ENCODE measurements at places on chromosomes 5 and 9.

DNA sequence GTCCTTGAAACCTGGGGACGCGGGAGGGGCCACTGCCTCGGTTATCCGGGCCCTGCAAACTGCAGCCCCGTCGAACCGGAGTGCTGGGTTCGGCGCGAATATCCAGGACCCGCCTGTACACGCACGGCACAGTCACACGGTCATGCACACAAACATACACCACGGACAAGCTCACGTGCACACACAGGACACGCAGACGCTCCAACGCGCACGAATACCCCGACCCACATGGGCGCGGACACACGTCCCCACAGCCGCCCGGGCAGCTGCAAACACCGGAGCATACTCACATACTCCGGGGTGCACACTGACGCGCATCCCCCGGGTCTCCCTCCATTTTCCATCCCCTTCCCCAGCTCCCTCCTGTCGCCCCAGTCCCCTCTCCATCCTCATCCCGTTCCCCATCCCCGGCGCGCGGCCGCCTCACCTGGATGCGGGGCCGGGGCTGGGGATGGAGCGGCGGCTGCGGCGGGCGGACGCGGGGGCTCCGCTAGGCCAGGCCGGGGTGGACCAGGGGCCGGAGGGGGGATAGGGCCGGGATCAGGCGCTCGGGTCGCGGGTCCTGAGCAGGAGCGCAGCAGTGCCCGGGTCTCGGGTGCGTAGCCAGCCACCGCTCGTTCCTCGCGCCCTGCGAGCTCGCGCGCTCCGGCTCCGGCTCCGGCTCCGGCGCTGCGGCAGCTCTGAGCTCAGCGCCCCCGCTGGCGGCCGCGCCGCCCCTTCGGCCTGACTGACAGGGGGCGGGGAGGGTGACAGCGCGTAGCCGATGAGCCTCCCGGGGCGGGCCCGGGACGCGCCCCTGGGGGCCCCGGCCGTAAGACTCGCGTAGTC, at the start of the genes EIF4E1B and SNCB:
EIF4E1B (plus strand) TSS at position 823 of the 828 bp plus-strand sequence. CDS start 12,113 bp downstream, outside the sequence.
SNCB (minus strand) TSS at position 682 of the 828 bp plus-strand sequence. CDS start 880 bp downstream, outside the sequence.
- DNase-seq: no peak

DNA sequence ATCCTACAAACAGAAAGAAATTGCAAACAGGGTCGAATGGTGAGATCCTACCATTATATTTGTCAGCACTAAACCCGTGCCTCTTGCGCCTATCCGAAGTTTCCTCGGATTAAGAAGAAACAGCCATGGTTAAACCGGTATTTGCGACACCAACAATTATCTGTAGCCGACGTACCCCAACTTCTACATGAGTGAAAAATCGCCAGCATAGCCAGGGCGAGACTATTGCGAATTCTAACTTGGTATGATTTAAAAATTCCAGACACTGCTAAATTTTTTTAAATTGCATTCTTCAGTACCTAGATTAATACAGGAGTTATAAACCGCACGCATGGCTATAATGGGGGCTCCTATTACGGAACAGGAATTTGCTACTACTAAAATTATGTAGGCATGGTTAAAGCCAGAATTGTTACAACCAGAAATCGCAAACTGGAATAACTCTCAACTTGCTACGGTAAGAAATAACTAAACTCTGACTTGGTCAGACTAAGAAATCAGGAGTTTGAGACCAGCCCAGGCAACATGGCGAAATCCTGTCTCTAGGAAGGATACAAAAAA, 25.3 kb upstream of the ANXA2R start:
- DNase-seq: no peak

- DNase-seq: no peak
Measured at GRCh38 chr5:147576646-147577535, 67.0 kb upstream of the DPYSL3 start.

- no peak for DNase-seq
Measured at GRCh38 chr9:113568081-113568435, 104.5 kb downstream of the RGS3 start.

DNA sequence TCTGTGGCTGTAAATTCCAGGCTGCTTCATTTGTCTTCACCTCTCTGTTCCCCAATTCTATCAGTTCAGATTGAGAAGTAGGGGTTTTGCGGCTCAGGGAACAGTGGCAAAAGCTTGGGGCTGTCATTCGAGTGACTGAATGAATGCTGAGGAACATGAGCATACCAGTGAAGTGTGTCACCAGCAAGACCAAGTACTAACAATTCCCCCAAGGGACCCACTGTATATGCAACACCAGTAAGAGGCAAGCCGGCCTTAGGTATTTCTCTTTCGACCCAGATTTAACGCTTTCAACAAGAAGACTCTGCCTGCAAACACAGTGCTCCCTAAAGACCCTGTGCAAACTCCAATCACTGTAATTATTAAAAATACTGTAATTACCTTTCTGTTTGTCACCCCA, 25.8 kb downstream of the KLHL3 start:
- no peak for DNase-seq

DNA sequence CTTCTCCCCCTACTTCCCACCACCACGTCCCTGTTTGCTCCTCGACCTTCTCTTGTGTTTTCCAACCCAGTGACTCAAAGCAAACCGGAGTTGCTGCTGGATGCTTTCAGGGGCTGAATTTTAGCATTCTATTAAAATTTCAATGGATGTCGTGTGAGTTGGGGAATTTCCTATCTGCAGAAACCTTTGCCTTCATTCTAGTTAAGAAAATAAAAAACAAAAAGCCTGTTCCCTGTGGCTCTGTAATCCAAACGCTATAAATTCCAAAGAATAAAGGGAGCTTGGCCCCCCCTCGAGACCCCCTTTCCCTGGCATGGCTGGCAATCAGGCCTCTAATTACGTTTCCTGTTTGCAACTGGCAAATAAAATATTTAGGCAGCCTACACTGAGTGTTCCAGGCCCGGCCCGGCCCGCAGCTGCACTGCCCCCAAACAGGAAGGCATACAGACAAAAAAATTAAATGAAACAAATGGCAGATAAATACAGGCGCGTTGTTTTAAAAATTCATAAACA, 139.4 kb upstream of the PPP1R26 start:
- no peak for DNase-seq

DNA sequence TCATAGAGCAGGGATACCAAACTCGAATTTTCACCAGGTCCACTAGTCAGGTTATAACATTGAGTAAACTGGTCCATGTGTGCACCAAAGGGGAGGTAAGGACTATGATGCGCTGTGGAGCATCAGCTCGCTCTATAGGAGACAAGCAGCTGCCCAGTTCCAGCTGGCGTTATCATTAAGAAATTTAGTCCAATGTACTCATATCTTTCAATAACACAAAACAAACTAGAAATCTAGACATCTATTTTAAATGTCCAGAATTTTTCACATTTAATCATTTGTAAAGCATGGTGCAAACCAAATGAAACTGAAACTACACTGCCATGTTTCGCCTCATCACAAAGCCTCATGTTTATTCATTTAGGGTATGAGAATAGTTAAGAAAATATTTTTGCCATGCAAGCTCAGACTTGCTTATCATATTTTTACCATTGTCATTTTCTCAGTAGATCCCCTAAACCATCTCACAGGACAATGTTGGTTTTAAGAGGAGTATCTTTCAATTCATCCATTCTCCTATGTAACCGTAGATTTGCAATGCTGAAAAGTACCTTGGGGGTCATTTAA, 50.9 kb downstream of the ZNF474 start:
- DNase-seq: no peak

- no peak for DNase-seq
Measured at GRCh38 chr9:127711226-127711701, 4.2 kb downstream of the PTRH1 start.

DNA sequence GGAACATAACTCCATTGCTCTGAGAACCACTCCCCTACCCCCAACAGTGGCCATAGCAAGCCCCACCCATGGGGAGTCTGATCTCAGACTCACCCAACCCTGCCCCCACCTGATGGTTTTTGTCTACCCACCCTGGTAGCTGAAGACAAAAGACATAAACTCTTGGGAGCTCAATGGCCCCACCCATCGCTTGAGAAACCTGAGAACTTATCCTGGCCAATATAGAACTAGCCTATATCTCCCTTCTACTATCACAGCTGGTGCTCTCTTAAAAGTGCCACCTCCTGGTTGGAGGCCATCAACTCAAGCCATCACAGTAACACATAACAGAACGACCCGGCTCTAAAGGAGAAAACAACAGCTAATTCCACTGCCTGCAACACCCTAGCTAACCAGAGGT, 47.9 kb upstream of the SNAPC3 start:
- DNase-seq: no peak

- no peak for DNase-seq
Measured at GRCh38 chr9:5801739-5802113, 31.2 kb downstream of the ERMP1 start.

DNA sequence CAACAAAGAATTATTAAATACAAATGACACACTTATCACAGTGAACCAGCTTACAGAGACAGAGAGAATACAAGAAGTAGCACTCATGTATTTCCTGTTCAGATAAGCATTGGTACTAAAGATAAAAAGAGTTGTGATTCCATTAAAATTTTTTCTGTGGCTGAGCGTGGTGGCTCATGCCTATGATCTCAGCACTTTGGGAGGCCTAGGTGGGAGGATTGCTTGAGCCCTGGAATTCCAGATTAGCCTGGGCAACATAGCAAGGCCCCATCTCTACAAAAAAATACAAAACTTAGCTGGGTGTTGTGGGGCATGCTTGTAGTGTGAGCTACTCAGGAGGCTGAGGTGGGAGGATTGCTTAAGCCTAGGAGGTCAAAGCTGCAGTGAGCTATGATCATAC, 32.9 kb downstream of the FCHO2 start:
- DNase-seq: no peak

GRCh38 chr5:133735346-133735745, 123.0 kb upstream of the FSTL4 start:
- DNase-seq: no peak

Measured in AG04450 (cell line).